ENCODE measurements at places on chromosomes 3 and 15. TPM values are rescaled to one million over a fixed set of nuclear protein-coding genes. Genes with fewer than 3 reads are reported as not detected.

Gene IRAK2
- 1.2 TPM for polyA plus RNA-seq

Gene LRRIQ4
- polyA plus RNA-seq, result 0.32 TPM

Gene SLC22A14
- 0.21 TPM for polyA plus RNA-seq

DNA sequence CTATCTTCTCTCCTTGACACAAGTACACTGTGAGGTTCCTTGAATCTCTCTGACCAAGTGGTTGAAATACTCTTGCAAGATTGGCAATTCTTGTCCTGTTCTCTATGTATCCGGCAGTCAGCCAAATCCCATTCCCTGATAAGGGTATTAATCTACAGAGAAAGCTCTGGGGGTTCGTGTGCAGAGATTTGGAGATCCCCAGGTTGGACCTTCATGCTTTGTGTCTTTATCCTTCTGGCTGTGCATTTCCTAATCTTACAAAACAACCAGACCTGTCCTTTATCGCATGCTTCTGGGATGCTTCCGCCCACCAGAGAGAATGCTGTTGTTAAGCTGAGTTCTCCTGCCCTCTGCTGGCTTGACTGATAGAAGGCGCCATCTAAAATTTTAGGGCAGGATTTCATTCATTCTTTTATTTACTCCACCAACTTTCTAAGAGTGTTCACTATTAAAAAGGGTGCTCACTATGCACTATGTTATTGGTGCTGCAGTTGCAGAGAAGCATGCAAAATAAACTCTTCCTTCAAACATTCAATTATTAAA lies 8.6 kb upstream of the SST start:
- DNase-seq, result no peak

DNA sequence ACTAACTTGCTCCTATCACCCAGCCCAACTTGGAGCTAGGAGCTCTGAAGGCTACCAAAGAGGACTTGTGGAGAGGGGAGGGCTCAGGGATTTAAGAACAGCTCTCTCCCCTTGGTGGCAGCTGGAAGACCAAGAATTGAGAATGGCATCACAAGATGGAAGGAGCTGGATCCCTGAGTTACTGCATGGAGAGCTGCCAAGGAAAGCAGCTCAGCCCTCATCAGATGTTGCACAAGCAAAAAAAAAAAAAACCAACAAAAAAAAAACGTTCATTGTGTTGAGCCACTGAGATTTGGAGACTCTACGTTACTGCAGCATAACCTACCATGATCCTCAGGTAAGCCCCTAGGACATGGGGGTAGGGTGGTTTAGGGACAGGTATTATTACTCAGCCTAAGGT lies 41.0 kb downstream of the ITGB5 start:
- no peak for DNase-seq

DNA sequence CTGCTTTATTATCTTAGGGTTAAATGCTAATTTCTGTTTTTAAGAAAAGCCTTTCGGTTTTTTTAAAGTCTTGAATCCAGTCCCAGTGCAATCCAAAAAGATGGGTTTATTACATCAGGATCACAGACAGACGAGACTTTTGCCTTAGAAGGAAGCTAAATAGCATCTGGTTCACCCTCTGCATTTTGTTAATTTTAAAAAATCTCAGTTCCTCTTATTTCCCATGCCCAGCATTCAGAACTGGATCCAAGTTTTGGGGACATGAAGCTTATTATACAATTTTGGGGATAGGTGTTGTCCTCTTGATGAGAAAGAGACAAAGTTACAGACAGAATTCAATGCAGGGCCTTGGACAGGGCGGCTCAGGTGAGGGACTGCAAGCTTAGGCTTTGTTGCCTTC lies 181.5 kb upstream of the LYSMD4 start:
- no peak for DNase-seq

DNA sequence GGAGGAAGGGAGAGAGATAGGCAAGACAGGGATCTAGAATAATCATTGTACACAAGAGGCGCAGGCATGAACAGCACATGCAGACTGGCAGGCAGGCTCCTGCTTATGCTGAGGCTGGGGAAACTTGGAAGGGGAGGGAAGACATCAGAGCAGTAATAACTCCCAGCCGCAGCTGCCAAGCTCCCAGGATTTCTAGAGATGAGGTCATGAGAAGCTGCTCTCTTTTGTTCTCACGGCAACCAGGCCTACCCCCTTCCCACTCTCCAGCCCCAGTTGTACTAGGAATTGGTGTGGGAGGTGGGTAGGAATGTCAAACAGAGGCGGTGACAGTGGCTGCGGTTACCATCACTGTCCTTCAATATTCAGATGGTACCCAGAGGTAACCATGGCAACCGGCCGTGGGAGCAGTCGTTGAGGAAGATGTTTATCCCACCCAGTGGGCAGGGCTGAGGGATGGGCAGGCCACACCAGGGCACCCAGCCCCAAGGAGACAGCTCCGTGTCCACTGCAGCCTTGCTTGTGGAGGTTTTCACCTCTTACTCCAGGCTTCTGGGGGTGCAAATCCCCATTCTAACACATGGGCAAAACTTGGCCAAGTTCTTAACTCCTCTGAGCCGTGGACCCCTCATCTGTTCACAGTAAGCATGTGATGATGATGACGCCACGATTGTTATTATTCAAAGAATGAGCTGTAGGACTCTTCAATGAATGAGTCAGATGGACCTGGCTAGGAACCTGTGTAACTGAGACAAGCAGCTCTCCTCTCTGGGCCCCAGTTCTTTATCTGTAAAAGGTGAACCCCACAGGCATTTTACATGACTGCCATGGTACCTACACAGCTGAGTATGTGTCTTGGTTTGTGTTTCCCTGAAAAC lies 360.8 kb upstream of the PROK2 start:
- DNase-seq, result no peak

- no peak for DNase-seq
Measured at GRCh38 chr3:111769992-111770352, 89.1 kb upstream of the PHLDB2 start.

- no peak for DNase-seq
Measured at GRCh38 chr3:134242649-134243617, 7.7 kb downstream of the RYK start.
